Vagina (tissue), 2 donors: ENCODE measurements at places on chromosomes 6 and 20.

DNA sequence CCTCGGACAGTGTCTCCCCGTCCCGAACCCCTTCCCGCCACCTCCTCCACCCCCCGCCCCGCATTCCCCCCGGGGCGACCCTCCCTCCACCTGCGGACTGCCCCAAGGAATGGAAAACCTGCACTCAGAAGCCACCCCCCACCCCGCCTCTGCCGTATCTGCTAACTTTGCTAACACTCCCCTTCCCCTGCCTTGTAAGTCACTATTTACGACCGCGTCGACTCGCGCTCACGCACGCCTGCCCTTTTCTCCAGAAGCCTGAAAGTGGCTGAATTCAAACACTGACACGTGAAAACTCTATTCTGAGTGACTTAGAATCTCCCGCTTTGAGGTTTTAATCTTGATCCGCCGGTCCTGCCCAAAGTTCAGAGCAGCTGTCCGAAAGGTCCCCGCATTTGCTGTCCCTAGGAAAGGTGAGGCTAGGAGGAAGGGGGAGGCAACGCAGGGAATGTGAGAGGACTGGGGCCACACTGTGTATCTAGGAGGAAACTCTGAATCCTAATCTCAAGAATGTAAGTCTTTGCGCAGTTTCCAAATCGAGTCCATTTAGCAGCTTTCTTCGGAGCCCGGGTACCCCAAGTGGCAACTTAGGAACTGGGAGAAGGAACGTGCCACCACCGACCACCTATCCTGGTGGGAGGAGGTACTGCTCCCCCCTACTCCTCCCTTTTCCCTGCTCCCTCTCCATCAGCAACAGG is 9.3 kb upstream of the POU3F2 start:
- DNase-seq, result no peak

GRCh38 chr20:8583566-8584043 is 451.5 kb downstream of the PLCB1 start:
- no peak for DNase-seq

DNA sequence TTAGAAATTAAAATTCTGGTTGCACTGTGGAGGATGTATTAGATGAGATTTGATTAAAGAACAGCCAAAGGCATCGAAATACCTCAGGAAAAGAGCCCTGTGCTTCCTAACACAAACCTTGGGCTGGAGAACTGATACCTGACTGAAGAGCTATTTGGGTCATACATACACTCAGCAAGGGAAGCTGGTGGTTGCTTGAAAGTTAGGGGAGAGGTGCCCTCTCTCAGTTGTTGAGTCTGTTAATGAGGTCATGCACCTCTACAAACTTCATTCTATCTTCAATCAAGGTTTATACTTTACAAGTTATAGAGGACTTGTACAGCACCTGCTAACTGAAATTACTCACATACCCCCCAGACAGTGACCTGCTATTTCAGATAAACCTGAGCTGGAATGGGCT is 25.5 kb downstream of the FAM184A start:
- no peak for DNase-seq

DNA sequence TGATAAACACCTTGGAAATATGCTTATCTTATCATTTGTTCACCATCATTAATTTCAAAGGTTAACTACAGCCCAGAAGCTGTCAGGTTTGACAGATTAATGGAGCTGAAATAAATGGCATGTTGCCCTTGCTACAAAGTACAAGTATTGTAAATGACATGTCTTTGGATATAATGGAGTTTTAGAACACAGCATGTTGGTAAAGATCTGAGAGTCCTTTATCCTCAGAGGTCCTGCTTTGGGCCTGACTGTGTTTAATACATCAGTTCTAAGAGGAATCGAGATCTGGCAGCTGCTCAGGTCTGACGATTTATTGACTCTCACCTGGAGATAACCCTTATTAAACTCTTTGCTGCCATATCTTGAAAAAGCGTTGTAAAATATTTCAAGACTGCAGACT is 222.7 kb upstream of the OPRM1 start:
- no peak for DNase-seq

DNA sequence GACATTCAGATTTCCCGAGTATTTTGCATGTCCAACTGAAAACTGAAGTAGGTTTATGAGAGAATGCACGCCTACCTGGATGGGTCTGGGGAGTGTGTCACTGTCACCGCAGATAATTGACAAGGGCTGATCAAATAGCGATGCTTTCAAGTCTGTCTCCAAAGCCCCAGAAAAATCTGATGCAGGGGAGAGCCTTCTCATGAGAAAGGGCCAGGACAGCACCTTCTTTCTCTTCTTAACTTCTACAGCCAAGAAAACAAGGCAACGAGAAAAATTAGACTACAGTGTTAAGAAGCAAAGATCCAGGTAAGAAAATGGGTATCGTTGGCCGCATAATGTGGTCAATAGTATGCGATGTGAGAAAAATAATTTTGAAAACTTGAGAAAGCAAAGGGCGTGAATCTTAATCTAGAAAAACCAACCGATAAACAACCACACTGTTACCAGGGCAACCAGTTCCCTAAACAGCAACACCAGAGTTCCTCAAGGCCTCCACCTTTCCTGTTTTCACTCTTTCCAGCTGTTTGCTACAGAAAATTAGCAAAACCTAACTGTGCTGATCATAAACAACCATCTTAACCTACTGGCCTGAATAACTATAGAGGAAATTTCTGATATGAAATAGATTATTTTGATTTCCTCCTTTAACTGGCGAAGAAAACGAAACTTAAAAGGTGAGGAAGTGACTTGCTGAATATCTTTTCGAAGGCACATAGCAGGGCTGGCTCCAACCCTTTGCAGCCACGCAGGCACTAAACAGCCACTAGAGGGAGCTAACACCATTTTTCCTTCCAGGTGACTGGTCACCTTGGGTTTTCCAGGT is 2.6 kb downstream of the TAGAP start:
- peak; percentile 84 for DNase-seq

DNA sequence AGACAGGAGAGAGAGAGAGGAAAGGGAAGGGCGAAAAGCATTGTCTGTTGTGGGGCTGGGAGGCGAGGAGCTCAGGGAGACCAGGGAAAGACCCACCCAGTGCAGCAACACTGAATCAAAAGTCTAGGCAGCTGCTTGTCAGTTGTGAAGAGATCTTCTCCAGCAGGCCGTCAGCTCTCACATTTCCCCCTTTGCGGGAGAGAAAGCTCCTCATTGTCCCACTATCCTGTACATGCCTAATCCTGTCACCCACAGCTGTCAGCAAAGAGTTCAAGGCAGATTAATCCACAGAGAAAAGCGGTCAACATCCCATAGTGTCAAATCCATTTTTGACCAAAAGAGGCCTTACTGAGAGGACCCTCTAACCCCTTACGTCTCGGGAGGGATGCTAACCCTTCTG is 27.3 kb downstream of the RNF182 start:
- DNase-seq, result no peak

DNA sequence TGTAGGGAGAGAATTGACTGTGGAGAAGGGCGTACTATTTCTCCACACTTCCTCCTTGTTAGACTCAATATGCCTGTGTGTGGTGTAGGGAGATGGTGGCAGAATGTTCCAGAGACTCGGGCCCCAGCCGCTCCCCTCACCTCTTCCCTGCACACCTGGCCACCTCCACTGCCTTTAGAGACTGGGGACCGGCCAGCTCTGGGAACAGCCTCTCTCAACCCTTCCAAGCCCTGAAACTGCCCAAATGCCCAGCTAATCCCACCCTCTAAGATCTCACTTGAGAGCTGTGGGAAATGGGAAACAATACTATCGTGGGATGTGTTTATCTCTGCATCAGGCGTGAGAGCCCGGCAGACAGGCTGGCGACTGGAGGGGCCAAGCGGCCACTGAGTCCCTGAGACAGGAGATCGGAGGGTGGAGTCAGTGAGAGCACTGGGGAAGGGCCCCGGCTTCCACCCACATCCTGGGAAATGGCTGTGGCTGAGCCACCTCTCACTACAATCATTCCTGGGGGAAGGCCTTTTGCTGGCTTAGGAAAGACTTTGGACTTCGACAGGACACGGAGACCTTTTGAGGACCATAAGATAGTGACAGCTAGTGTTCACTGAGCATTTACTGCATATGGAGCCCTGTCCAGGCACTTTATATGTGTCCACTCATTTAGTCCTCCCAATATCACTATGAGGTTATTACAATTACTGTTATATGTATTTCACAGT is 31.0 kb upstream of the MRPS18A start:
- no peak for DNase-seq

DNA sequence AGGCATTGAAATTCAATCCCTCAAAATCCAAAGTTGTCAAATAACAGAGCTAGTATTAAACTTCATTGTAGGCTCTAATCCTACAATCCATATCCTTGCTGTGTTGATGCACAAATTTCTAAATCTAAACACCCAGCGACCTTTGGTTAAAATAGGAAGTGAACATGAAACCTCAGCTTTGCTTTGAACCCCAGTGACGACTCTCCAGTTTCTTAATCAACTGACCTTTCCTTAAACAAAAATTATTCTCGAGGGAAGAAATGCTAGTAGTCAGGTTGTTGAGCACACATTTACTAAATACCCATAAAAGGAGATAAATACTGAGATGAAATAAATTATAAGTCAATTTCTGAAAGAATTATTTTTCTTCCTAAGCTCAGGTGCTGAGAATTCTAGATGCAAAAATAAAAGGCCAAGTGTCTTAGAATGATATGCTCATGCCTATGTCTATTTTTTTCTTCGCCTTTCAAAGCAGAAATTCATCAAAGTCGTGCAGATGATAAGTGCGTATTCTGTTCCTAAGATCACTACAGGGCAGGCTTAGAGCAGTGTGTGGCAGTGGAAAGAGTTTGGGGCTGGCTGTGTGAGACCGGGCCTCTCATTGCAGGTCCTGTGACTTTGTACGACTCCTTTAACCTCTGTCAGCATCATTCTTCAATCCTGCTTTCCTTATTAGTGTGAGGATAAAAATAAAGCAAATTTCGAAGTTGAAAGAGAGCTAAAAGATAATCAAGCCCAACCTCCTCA is 208.7 kb downstream of the PRL start:
- no peak for DNase-seq

DNA sequence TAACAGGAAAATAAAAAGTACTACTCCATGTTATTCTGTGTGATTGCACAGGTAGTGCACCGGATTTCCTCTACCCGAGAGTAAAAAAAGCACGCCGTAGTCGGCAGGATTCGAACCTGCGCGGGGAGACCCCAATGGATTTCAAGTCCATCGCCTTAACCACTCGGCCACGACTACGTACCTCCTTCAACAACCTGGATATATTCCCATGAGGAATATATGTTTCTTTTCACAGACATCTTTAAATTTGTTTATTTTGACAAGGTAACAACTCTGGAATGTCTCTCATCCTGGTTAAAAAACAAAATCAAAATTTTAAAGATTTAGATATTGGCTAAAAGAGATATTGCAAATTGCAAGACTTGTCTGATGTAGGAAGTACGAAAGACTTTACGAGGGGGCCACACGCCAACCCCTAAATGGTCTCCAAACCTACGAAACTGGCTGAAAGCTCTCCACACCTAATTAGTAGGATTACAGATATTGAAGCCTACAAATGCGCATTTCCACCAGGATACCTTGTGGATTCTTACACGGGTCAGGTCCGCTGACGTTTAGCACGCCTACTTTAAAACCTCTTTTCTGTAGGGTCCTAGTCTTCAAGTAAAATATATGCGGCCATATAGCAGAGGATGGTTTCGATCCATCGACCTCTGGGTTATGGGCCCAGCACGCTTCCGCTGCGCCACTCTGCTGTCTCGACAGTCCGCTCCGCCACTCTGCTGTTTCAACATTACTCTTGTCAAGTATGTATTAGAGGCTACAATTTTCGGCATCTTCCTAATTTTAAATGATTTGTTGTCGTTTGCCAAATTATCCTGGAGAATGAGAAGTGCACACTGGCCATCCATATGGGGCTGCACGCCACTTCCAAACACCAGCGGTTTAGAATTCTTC is 52.2 kb upstream of the BTN3A2 start:
- no peak for DNase-seq

GRCh38 chr6:111653979-111654378 is 48.3 kb upstream of the TRAF3IP2 start:
- DNase-seq, result no peak
